Activated CD8-positive, alpha-beta memory T cell treated with anti-CD3 and anti-CD28 coated beads for 1 hour (primary cell): ENCODE measurements at places on chromosomes 3 and 15.

- no peak for DNase-seq
Measured at GRCh38 chr15:100924436-100924835, 5.3 kb downstream of the LRRK1 start.

- DNase-seq = no peak
Measured at GRCh38 chr15:62873203-62873602, 169.3 kb upstream of the TPM1 start.

- DNase-seq = no peak
Measured at GRCh38 chr3:66809595-66809958, 188.5 kb upstream of the KBTBD8 start.

DNA sequence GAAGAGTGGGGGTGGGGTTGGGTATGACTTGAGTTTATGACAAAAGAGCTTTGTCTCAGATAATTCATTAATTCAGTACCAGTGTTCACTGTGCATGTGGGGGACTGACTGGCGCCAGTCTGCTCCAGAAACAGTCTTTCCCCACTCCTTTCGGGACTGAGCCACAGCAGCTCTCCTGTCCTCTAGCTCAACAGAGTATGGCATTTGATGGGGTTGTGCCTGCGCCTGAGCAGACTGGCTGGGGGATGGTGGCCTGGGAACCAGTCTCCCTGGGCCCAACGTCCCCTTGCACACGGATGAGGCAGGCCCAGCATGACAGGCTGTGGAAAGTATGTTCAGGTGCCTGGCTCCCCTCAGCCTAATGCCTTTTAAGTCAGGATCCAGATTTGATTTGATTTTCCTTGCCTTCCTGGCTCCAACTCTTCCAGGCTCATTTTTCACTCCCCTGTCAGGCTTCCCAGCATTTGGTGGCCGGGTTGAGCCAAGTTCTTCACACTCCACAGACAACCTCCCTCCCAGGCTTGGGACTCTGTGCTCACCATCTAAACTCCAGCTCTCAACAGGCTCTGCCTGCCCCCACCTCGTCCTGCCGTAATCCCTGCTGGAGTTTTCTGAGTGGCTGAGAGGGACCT, 105.0 kb downstream of the MYLK start:
- DNase-seq = no peak

GRCh38 chr15:96186105-96186504, 144.4 kb upstream of the NR2F2 start:
- DNase-seq = no peak

DNA sequence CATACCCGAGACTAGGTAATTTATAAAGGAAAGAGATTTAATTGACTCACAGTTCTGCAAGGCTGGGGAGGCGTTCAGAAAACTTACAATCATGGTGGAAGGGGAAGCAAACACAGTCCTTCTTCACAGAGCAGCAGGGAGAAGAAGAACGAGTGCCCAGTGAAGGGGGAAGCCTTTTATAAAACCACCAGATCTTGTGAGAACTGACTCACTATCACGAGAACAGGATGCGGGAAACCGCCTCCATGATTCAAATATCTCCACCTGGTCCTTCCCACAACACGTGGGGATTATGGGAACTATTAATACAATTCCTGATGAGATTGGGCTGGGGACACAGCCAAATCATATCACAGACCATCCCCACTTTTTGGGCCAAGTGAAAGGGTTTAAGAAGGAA, 58.8 kb upstream of the CTXND1 start:
- no peak for DNase-seq

DNA sequence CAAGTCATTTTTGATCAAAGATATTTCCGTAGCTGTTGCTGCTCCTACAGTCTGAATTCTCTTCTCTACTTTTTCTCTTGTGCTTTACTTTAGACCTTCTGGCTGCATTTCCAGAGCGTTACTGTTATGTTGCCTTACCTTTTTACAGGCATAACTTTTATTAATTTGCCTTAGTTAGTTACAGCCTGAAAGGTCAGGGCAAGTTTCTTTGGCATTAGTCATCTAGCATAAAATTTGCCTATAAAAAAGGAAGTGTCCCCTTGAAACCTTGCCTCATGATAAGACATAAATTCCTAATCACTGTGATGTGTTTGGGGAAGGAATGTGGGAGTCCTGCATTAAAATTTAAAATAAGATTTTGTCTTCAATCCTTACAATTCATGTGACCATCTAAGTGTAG, 618.5 kb downstream of the NR2F2 start:
- DNase-seq = no peak

DNA sequence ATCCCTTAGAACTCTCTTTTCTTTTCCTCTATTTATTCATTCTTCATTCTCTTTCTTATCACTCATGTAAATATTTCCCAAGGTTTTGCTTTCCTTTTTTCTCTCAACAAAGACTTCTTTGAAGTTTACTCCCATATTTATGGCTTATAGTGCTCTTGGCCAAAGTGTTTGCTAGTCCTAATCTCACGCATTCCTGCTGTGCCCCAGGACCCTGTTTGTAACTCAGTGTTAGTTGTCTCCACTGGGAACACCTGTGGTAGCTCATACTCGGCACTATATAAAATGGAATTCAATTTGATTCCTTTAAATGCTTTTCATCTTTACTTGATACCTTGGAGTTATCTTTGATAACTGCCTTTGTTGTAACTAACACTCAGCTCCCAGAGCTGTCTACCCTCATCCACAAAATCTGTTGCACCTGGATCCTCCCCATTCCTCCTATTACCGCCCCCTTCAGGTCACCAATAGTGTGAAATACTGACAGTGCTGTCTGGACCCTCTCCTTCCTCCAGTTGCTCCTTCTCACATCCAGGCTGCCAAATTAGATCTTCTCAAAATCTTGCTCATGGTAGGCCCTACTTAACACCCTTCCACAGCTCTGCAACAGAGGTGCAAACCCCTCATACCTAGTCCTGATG, 76.8 kb downstream of the TIGIT start:
- DNase-seq = no peak

- no peak for DNase-seq
Measured at GRCh38 chr3:130905551-130905950, 11.7 kb downstream of the ATP2C1 start.

- no peak for DNase-seq
Measured at GRCh38 chr3:145578471-145578870, 582.5 kb downstream of the PLOD2 start.

- DNase-seq = no peak
Measured at GRCh38 chr3:181134873-181135272, 145.3 kb upstream of the DNAJC19 start.

DNA sequence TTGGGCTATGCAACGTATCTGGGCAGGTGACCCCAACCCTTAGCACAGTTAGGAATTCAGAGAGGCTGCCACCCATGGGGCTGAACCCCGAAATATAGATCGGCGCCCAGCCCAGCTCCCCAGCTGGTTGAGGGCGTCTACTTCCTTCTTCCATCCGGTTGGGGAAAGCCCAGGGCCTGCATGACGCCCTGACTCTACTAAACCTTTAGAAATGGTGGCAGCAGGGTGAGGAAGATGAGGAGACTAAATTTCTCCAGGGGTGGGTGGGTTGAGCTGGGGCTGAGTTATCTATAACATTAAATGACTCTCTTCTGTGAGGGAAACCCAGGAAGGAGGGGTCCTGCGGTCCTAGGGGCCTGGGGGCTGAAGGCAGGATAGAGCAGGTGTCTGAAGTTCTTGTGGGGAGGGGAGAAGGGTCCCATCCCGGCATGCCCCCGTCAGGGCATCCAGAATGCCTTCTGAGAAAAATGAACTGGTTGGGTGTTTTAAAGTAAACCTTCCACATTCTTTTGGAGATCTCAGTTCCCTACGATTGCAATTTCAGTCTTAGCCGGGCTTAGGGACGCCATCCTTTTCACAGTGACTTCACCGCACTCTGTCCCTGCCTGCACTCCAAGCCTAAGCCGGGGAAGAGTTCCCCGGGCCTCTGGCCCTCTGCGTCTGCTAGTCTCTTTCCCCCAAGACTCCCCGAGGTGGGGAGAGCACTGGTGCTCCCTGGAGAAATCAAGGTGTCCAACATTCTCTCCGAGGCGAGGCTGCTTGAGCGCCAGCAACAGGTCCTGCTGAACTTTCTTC, 28.5 kb downstream of the NR2F2 start:
- DNase-seq = no peak

DNA sequence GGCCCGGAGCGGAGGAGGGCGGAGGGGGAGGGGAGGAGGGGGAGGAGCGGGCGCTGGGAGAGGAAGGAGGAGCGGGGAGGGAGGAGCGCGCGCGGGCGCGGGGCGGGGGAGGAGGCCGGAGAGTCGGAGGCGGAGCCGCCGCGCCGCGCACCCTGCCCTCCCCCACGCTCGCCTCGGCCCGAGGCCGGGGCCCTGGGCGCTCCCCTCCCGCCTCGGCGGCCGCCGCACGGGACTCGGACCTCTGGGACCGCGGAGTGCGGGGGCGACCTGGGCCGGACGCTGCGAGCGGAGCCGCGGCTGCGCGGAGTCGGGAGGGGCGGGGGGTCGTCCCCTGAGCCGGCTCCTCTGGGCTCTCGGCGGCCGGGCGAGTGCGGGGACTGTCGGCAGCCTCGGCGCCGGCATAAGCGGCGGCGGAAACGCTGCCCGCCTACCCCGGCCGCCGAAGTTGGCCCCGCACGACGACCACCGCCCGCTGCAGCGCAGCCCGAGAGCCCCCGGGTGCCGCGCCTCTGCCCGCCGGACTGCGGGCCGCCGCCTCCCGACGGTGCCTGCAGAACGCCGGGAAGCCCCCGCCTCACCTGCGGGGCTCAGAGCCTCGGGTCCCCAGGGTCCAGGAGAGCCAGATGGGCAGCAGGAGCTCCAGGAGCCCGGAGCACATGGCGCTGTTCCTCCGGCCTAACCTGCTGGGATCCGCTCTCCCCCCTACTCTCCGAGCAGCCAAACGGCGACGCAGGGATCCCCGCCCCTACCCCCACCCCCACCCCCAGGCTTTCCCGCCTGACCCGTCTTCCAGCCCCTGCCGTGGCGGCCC, 406 bp upstream of the GABRB3 start:
- no peak for DNase-seq

- no peak for DNase-seq
Measured at GRCh38 chr15:98160236-98160635, 199.7 kb downstream of the ARRDC4 start.

GRCh38 chr15:94080416-94080815, 150.9 kb upstream of the MCTP2 start:
- no peak for DNase-seq

DNA sequence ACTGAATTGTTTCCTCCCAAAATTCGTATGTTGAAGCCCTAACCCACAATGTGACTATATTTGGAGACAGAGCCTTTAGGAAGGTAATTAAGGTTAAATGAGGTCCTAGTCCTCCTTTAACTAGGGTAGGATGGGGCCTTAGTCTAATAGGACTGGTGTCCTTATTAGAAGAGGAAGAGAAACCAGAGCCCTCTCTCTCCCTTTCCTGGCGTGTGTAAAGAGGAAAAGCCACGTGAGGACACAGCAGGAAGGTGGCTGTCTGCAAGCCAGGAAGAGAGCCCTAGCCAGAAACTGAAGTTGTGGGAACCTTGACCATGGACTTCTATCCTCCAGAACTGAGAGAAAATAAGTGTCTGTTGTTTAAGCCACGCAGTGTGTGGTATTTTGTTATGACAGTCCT, 94.3 kb downstream of the OXNAD1 start:
- no peak for DNase-seq

DNA sequence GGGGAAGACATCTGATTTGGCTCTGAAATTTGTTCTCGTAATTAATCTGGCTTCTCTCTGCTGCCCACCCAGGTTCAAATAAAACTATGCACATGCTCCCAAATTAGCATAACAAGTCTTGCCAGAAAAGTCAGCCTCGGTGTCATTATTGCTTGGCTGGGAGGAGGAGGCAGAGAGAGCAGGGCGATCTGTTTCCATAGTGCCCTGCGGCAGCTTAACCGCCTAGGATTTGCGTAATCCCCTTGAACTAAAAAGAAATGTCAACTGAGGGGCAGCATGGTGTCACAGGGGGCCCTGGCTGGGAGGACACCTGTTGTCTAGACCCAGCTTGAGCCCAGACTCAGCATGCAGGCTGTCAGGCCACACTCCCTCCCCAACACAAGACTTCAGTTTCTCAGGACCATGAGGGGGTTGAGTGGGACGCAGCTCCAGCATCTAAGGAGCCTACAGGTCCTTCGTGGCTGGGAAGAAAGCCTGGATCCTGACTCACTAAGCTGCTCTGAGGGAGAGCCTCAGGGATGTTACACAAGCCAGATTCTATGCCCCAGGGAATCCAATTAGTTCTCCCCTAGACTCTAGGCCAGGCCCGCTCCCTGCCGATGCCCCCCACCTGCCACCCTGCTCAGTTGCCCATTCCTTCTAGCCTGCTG, 17.3 kb downstream of the MRPS11 start:
- DNase-seq = no peak

- no peak for DNase-seq
Measured at GRCh38 chr3:181454451-181455027, 257.2 kb upstream of the SOX2 start.

DNA sequence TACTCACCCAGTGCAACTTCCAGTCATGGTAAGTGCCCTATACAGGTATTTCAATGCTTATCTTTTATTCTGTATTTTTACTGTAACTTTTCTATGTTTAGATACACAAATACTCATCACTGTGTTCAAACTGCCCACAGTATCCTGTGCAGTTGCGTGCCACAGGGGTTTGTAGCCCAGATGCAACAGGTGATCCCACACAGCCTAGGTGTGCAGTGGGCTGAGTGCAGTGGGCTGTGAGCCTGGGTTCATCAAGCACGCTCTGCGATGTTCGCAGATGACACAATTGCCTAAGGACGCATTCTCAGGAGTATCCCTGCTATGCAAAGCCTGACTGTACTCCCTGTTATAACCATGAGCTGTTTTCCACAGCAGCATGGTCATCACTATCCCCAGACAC, 36.2 kb upstream of the VGLL4 start:
- no peak for DNase-seq

- DNase-seq = no peak
Measured at GRCh38 chr15:35445891-35446290, 100.1 kb downstream of the DPH6 start.

DNA sequence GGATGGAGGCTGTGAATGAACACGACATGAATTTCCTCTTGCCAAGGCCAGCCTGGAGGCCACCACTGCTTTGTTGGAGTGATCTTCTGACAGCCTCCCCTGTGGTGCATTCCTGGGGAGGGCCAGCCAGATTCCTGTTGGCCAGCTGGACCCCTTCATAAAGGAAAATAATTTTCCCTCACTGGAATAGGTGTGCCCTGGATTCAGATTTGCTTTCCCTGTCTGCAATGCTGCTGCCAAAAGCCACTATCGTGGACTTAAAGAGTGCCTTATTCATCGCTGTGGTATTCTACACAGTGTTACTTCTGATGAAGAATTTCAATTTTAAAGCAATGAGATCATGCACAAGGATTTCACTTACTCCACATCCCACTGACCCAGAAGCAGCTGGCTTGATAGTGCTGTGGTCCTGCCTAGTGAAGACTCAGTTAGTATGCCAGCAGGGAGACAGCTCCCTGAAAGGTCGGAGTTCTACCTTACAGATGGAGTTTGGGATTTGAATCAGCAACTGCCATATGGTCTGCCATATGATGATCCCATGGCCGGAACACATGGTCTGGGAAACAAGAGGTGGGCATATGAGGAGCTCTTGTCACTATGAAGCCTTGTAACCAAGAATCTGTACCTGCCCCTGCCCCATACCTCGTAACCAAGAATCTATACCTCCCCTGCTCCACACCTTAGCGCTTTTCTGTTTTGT, 145.2 kb downstream of the KLF13 start:
- no peak for DNase-seq

- DNase-seq = no peak
Measured at GRCh38 chr15:83971992-83972391, 263.6 kb upstream of the GOLGA6L4 start.

GRCh38 chr3:124174910-124175874, 183.3 kb upstream of the ROPN1 start:
- no peak for DNase-seq
